ENCODE measurements at places on chromosomes 6 and 20. TPM values are rescaled to one million over a fixed set of nuclear protein-coding genes. Genes with fewer than 3 reads are reported as not detected.

GRCh38 chr6:109097661-109098060 lies 2.4 kb downstream of the CEP57L1 start:
- peaks cover 3% of the 10 kb centered on the region for H3K4me1 ChIP-seq
- no peak overlapping the region for H3K4me3 ChIP-seq
- no peak for DNase-seq
- no peaks in the 10 kb centered on the region for H3K36me3 ChIP-seq
- H3K27me3 ChIP-seq, result no peaks in the 10 kb centered on the region
- no peak overlapping the region for H3K27ac ChIP-seq

Gene PPP1R18
- total RNA-seq, result 51.9 TPM

- H3K36me3 ChIP-seq, result peaks cover 6% of the 10 kb centered on the region
- DNase-seq, result no peak
- no peak overlapping the region for H3K27ac ChIP-seq
- H3K27me3 ChIP-seq, result no peaks in the 10 kb centered on the region
Observed at GRCh38 chr20:47306755-47307370, 49.6 kb downstream of the ZMYND8 start.

- no peak overlapping the region for H3K27ac ChIP-seq
- DNase-seq, result peak; percentile 70
- no peak overlapping the region for H3K4me3 ChIP-seq
- H3K27me3 ChIP-seq, result no peaks in the 10 kb centered on the region
- peaks cover 20% of the 10 kb centered on the region for H3K4me1 ChIP-seq
Observed at GRCh38 chr6:14146506-14147096, 29.0 kb downstream of the CD83 start.

Gene CYP21A2
- 3.2 TPM for total RNA-seq

Gene NNAT
- total RNA-seq, result 0.25 TPM

- DNase-seq, result peak; percentile 80
- no peaks in the 10 kb centered on the region for H3K4me1 ChIP-seq
- no peak overlapping the region for H3K27ac ChIP-seq
- no peak overlapping the region for H3K4me3 ChIP-seq
Observed at GRCh38 chr6:24919056-24919892, 16.5 kb downstream of the RIPOR2 start.

Gene TRERF1
- total RNA-seq, result 8.4 TPM

Gene NOL4L
- 19.4 TPM for total RNA-seq

GRCh38 chr6:117531346-117531745 lies 48.9 kb downstream of the DCBLD1 start:
- H3K4me3 ChIP-seq, result no peak overlapping the region
- no peaks in the 10 kb centered on the region for H3K4me1 ChIP-seq
- no peak for DNase-seq
- H3K27ac ChIP-seq, result no peak overlapping the region
- no peaks in the 10 kb centered on the region for H3K36me3 ChIP-seq

- no peak for DNase-seq
- H3K4me1 ChIP-seq, result peaks cover 12% of the 10 kb centered on the region
- H3K27ac ChIP-seq, result no peak overlapping the region
- no peaks in the 10 kb centered on the region for H3K27me3 ChIP-seq
Observed at GRCh38 chr20:49889001-49889934, 26.1 kb downstream of the SPATA2 start.

- DNase-seq, result no peak
- no peak overlapping the region for H3K27ac ChIP-seq
- H3K27me3 ChIP-seq, result no peaks in the 10 kb centered on the region
- H3K4me3 ChIP-seq, result no peak overlapping the region
Observed at GRCh38 chr6:168053957-168054471, 25.0 kb downstream of the FRMD1 start.

GRCh38 chr6:32105433-32105832 lies 3.7 kb downstream of the TNXB start:
- H3K4me1 ChIP-seq, result no peaks in the 10 kb centered on the region
- H3K4me3 ChIP-seq, result no peak overlapping the region
- H3K27ac ChIP-seq, result no peak overlapping the region
- no peaks in the 10 kb centered on the region for H3K36me3 ChIP-seq

Gene SRSF12
- 2.3 TPM for total RNA-seq

Gene CDC25B
- 40.3 TPM for total RNA-seq

Gene TRIM15
- total RNA-seq, result 2.2 TPM

Gene IL17A
- total RNA-seq, result not detected

DNA sequence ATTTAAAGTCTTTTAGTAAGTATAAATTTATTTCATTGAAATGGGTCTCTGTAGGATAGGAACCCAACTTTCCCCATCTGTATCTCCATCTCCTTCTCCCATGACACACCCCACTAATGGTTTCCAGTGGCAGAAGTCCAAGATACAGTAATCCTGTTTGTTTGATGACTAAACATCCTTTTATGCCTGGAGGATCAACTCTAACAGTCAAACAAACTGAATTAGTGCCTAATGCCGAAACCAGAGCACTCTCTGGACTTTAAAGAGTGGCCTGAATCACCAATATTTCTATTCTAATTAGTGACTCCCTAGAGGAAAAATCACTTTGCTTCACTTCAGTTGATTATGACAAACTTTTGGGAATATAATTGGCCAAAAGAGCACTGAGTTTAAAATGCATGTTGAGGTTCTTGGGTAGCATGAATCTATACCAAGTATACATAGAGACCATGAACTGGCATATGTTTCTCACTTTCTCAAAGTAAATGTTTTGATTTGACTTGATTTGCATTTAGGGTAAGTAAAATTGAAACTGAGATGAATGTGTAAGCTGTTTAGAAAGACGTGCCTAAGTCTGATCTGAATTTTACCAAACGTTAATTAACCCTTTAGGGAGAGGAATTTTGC lies 776.4 kb upstream of the NRSN1 start:
- no peaks in the 10 kb centered on the region for H3K4me1 ChIP-seq
- DNase-seq, result no peak
- H3K4me3 ChIP-seq, result no peak overlapping the region
- no peaks in the 10 kb centered on the region for H3K36me3 ChIP-seq
- H3K27ac ChIP-seq, result no peak overlapping the region

DNA sequence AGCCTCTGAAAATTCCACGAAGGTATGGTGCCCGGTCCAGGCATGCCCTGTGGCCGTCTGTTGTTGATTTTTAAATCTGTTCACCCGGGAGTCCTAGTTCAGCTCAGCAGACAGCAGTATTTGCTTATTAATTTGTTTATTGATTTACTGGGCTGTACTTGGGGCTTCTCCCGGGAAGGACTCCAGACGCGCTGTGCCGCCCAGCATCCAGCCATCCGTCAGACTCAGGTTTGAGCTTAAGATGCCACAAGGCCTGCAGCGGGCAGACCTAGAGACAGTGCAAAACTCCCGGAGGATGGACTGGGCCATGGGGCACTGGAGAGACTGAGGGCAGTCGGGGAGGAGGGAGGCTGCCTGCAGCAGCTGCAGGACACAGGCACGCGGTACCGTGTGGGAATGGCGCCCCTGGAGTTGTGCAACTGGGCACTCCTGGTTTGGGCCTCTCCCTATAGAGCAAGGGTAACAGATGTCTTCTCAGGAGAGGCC lies 17.3 kb upstream of the CCDC167 start:
- no peaks in the 10 kb centered on the region for H3K27me3 ChIP-seq
- no peaks in the 10 kb centered on the region for H3K4me1 ChIP-seq
- no peak for DNase-seq
- no peak overlapping the region for H3K4me3 ChIP-seq
- H3K27ac ChIP-seq, result no peak overlapping the region

Gene VGLL2
- not detected for total RNA-seq

GRCh38 chr6:24883618-24884017 lies 52.1 kb downstream of the RIPOR2 start:
- H3K4me3 ChIP-seq, result no peak overlapping the region
- no peaks in the 10 kb centered on the region for H3K4me1 ChIP-seq
- DNase-seq, result no peak
- H3K36me3 ChIP-seq, result no peaks in the 10 kb centered on the region

DNA sequence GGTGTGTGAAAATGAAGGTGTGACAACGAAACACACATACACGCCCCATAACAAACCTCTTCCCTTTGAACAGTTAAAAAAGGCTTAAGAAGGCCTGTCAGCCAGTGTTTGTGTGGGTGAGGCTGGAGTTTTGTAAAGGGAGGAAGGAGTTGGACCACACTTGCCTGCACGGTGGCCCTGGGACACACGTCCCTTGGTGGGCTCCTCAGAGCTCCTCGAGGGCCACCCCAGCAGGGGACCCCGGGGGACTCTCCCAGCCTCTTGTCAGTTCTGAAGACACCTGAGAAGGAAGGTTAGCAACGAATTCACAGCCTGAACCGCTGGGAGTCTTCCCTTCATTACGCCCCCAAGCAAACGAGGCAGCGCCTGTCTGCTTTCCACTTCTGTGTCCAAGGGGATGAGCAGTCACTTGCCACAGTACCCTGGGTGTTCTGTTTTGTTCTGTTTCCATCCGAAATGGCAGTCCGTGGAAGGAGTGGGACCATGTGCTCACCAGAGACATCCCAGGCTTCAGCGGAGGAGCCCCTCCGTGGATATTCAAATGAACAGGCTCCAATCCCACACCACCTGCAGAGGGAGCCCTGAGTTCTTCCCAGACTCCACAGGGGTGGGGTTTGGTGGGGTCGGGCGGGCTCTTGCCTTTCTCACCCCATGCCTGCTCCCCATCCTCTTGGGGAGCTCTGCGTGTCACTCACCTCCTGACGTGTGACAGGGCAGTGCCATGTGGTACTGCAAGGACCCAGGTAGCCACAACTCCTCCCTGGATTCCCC lies 68.6 kb downstream of the NRN1 start:
- no peaks in the 10 kb centered on the region for H3K27me3 ChIP-seq
- no peak overlapping the region for H3K27ac ChIP-seq
- H3K36me3 ChIP-seq, result no peaks in the 10 kb centered on the region

Gene HLA-DPA1
- total RNA-seq, result 200 TPM

- H3K4me3 ChIP-seq, result no peak overlapping the region
- no peaks in the 10 kb centered on the region for H3K36me3 ChIP-seq
- H3K4me1 ChIP-seq, result no peaks in the 10 kb centered on the region
- no peak for DNase-seq
Observed at GRCh38 chr20:20666359-20666758, 46.1 kb downstream of the RALGAPA2 start.

GRCh38 chr20:39993742-39994141 lies 695.3 kb downstream of the MAFB start:
- H3K36me3 ChIP-seq, result no peaks in the 10 kb centered on the region
- H3K27ac ChIP-seq, result no peak overlapping the region
- peak; percentile 49 for DNase-seq
- H3K4me3 ChIP-seq, result no peak overlapping the region
- H3K4me1 ChIP-seq, result no peaks in the 10 kb centered on the region
- no peaks in the 10 kb centered on the region for H3K27me3 ChIP-seq

All from kidney (tissue), 22 donors.